NCI-H187 treated with DMSO at 0.1 percent for 48 hours (cell line): ENCODE measurements at places on chromosomes 3 and 15.

DNA sequence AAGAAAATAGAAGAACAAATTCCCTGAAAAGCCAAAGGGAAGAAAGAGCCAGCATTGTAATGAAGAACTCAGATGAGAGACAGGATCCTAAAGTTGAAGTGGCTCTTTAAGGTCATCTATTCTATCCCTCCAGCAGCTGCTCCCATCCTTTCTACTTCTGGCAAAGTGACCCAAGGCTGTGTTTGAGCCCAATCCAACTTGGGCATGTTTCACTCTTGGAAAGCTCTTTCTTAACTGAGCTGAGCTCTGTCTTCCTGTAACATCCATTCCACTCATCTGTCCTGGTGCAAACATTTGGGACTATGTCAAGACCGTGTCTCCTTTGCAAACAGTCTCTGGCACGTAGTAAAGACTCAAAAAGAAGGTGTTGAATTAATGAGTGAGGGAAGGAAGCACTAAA, 298.1 kb upstream of the IGF1R start:
- no peak for DNase-seq

GRCh38 chr3:78221300-78221699, 1181.4 kb downstream of the ROBO2 start:
- no peak for DNase-seq

DNA sequence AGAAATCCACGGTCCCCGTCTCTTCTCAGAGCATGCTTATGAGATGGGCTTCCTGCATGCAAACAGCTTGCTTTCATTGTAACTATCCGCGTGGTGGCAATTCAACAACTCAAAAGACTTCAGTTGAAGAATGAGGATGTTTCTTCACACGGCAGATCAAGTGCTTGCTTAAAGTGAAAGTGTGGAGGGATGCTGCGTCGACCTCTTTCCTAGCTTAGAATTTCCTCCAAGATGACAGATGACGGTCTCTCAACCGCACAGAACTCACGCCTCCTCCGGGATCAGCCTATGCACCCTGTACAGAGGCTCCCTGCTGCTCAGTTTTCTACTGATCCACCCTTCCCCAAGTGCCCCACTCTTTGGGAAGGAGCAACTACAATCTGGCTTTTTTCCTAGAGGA, 47.8 kb downstream of the PCSK6 start:
- DNase-seq, result no peak

DNA sequence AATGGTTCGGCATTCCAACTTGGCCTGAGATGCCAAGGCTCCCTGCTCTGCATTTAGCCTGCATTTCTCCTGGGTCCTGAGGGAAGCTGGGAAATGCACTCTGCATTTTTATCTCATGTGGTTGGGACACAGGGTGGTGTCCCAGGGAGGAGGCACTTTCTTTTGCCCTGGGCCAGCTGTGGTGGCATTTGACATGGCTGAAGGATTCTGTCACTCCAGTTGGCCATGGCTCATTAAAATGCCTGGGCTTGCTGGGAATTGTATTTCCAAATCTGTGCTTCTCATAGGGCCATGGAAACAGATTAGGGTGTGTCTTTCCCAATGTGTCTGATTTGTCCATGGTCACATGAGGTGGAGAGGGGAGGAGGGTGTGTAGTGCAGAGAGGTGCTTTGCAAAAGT, 128.3 kb upstream of the RGMA start:
- DNase-seq, result no peak

GRCh38 chr15:85406916-85407315, 26.5 kb downstream of the AKAP13 start:
- DNase-seq, result no peak

GRCh38 chr15:51192521-51193280, 98.0 kb upstream of the TNFAIP8L3 start:
- no peak for DNase-seq

- DNase-seq, result no peak
These were observed 152.1 kb downstream of the UACA start for GRCh38 chr15:70611286-70611685.

DNA sequence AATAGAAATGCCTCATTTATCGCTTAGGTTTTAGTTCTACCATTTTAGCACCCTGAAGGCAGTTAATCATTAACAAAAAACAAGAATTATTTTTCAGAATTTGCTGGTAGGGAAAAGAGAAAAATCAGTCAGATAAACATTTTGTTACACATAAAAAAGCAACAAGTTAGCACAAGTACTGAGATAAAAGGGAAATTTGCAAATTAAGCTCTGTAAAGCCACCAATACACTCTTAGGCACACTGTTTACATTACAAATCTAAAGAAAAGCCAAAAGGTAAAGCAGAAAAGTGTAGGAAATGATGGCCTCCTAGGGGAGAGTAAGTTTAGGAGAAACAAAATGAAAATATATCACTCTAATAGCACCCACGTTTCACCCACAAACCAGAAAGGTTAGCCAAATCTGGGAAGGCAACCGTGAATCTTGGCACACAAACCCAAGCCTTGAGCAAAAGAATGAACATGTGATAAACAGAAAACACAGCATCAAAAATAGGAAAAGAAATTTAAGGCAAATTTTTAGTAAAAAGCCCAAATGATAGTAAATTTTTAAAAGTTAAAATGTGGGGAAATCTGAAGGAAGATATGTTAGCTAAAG, 1.6 kb upstream of the SATB1 start:
- DNase-seq, result no peak

DNA sequence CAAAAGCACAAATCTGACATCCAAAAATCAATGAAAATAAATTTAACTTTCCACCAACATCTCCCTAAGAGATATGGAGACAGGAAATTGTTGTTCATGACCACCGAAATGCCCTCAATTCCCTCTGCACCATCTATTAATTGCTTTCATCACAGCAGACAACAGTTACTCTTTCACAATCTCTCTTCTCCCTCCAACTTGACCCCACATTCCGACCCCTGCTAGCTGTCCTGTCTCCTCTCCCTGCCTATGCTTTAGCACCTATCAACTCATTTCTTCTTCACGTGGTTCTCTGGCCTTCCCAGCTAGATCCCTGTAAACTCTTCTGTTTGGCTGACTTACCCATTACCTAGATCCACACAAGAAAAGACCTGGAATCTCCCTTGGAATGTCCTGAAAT, 173.9 kb upstream of the ADAMTS9 start:
- no peak for DNase-seq

DNA sequence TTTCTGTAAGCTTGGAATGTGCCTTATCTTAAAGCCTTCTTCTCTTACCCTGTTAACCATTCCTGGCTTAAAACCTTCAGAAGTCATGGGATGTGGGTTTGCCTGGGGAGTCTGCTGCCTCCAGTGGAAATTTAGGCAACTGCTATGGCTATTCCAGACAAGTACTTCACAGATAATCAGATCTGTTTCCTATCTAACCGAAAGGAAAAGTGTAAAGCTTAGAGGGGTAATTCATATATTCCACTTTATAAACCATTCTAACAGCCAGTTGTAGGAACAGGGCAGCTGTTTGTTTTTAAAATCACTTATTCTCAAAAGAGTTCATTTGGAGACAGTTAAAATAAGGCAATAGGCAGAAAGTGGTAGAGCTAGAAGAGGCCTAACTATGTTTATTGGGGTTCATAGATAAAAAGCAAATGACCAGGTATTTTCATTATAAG, 219.9 kb downstream of the TCF12 start:
- no peak for DNase-seq

DNA sequence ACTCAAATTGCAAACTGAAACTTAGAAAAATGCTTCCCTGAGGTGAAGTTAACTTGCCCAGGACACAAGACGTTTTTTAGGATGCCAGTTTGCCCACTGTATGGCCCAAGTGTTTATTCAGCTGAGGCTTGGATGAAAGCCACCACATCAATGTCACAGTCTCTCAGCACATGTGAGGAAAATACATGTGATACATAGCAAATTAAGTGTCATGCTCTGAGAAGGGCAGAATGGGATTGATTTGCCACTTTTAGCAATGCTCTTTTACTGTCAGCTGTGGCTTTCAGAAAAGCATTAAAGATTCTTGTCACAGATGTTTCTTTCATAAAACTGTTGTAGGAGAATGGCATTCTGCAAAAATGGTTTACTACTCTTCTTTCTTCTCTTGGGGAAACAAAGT, 165.5 kb downstream of the ZIC1 start:
- DNase-seq, result no peak

GRCh38 chr15:64048781-64049460, 2.6 kb upstream of the DAPK2 start:
- no peak for DNase-seq

DNA sequence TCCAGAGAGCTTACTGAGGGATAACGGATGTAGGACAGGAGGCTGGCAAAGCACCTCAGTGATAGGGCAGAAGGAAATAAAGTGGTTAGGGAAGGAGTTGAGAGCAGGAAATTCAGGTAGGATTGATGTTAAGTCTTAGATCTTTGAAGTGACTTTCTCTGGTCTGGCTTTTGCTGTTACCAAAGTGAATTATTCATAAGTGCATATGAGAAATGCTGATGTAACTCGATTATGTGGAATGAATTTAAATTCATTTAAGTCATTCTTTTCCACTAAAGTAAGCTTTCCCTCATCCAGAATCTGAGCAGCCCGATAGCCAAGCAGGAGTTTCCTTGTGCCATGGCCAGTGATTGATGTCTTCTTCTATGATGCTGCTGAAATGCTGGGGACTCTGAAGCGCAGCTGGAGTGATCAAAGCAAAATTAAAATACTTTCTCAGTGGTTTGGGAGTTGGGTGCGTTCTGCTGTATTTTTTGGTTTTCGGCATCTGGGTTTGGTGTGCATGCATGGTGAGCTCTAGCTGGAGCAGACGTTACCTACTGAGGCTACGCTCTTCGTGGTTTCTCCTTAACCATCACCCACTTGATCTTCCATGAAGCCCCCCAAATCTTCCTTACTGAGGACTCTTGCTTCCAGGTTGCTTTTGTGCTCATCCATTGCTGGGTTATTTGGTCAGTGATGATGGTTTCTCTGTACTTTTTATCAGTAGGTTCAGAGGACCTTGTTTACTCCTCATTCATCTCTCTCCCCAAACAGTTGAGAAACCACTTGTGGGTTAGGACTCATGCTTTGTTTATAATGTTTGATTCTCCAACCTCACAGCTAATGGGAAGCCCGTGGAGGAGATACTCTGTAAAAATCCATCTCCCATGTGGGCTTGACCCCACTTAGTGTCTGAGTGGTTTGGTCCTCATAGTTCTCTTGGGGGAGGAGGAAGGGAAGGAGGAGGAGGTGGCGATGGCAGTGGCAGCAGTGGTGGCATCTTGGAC, 72.5 kb downstream of the IGF1R start:
- DNase-seq, result no peak

DNA sequence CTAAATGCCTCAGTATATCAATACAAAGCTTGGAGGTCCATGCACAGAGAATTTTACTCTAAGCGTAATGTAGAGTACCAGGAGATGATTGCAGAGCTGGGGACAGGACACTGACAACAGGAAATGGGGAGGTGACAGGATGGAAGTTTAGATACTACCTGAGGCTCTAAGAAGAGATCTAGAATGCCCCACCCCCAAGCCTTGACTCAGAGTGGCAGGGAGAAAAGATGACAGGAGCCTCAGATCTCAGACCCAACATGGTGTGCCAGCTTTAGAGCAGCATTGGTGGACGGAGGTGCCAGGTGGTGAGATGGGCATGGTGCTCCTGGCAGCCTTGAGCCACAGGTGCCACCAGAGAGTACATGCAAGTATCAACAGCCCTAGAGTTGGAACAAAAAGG, 62.5 kb downstream of the LYZL4 start:
- DNase-seq, result no peak

DNA sequence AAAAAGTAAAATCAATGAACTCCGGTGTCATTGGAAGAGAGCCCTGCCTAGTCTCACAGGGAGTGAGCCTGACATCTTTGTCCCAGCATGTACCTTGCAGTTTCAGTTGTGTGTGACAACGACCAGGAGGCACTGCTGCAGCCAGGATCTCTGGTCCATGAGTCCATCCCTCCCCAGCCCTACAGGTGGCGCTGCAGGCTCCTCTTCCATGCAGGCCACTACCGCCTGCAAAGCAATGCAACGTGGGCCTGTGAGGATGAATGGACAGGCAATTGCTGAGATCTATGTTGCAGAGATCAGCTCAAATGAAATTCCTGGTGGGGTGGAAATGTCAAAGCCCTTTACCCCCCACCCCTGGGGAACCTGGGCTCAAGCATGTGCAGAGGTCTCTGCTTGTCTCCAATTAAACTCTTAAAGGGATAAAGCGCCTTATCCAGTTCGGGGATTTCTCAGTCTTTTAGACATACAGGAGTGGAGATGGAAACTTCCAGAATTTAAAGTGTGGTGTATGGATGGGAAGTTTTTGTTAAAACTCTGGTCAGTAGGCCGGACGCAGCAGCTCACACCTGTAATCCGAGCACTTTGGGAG, 35.8 kb downstream of the TKT start:
- no peak for DNase-seq

DNA sequence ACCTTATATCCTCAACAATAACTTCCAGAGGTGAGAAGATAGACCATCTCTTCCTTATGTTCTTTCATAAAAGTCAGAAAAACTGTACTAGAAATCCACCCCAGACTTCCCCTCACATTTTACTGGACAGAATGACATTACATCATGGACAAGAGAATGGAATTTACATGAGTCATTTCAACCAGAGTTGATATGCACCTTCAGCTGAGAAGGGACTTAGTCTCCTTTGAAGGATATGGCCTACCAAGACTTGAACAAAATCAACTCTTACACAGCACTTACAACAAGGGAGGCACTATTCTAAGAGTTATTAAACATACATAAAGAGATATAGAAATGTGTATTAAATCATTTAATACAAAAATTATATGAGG, 380.0 kb upstream of the DPH6 start:
- no peak for DNase-seq

DNA sequence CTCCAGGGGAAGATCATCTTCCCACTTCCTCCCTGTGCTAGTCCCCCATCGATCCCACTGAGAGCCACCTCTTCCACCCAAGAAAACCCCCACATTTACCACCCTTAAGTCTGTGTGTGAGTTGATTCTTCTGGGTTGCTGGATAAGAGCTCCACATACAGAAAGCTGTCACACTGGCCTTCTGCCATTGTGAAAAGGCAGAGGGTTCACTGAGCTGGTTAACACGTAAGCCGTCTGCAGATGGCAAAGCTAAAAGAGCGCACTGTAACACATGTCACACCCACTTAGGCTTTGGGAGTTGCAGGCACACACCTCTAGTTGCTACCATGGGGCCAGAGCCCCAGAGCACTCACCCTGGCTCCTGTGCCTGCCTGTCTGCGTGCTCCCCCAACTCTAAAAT, 309.8 kb upstream of the LRRC3B start:
- no peak for DNase-seq

GRCh38 chr15:90902040-90902839, 862 bp upstream of the MAN2A2 start:
- peak; percentile 30 for DNase-seq

- no peak for DNase-seq
These were observed 6.1 kb downstream of the PTX3 start for GRCh38 chr3:157442729-157443128.

DNA sequence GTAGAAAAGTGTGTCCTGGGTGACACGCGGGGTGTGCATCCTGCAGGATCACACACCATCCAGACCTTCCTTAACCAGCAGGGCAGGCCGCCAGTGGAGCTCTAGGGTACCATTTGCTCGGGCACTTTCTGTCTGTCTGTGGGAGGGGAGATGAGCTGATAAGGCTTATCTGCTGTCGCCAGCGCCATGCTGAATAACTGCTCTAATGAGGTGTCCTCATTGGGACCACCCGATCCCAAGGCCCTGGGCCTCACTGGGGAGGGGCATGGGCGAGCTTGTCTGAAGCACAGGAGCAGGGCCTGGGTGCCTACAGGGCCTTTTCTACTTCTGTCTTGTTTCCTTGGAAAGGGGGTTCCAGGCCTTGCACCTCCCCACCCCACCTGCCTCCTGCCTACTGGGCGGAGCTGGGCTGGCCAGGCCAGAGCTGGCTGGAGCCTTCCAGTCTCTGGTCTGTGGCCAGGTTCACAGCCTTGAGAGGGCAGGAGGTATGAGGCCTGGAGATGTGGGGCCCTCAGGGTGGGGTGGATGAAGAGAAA, 2.5 kb upstream of the GATA2 start:
- DNase-seq, result no peak
